ENCODE measurements at places on chromosomes 4 and X.
A peak's percentile ranks its signal among the peaks of the same experiment; 100 is the strongest.

GRCh38 chrX:137550665-137551261 lies 15.2 kb upstream of the ZIC3 start:
- DNase-seq = no peak

DNA sequence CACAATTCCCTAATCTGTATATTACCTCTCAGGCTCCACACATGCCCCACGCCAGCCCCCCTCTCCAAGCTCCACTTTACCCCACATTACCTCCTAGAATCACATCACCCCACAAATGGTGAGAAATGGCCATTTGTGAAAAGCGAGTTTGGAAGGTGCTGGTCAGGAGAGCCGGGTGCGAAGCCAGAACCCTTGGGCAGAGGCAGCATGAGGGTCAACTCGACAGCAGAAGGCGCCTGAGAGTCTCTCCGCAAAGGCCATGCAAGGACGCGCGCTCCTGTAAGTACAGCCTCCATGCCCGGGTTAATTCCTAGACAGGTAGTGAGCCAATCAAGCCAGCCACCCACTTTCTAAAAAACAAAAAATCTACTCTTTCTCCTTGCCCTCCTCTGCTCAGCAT lies 42.4 kb downstream of the RHOXF2 start:
- no peak for DNase-seq

DNA sequence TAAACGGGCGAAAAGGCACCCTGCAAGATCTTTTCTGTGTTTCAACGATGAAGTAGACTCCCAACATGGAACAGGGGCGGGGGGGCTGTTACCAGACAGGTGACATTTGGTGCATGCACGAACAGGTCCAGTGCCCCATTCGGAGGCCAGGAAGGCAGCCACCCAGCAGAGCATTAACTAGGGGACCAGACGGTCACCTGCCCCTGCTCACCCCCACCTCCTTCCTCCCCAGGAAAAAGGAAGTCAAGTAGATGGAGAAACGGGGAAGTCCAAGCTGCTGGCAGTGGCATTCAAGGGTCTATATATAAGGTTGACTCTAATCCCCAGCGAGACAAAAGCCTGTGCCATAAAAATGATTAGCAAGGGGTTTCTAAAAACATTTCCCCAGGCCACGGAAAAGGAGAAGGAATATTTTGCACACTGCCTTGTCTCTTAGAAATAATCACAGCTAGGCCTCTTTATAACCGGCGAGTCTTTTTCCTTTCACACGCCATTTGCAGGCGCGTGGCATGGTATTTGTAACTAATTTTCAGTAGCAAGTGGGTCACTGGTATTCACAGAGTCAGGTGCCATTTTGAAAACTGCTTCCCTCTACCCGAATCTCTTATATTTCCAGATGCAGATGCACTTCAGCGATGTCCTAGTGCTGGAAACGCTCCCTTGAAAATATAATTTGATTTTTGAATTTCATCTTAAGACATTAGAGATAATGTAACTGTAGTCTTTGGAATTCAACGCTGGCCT lies 1.2 kb upstream of the TMSB4X start:
- DNase-seq = peak; percentile 56

- DNase-seq = no peak
Observed at GRCh38 chrX:40622479-40623138, 619 bp upstream of the MPC1L start.

- DNase-seq = peak; percentile 44
Observed at GRCh38 chr4:138919094-138919936, 96.3 kb upstream of the NOCT start.

DNA sequence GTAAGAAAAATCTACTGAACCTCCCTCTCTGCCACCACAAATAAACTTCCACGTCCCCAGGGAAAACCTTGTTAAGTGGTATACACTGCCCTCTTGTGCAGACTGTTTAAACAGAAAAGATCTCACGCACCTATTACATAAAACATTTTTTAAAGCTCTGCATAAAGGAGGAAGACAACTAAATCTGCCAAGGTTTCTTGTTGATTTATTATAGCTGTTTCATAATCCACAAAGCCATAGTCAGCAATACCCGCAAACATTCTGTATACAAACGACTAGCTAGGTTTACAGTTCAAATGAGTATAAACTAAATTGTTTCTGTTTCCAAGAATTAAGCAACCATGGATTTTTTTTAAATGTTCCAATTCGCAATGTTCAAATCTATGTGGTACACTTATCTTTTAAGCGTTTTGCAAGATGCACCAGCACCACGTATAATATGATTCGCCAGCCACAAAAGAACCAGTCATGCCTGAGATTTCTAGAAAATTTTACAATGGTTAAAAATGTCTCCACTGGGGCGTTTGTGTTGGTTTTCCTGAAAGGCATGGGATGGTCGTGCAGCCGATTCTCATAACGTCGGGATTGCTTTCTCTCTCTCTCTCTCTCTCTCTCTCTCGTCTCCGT lies 164.6 kb downstream of the PRKX start:
- no peak for DNase-seq

DNA sequence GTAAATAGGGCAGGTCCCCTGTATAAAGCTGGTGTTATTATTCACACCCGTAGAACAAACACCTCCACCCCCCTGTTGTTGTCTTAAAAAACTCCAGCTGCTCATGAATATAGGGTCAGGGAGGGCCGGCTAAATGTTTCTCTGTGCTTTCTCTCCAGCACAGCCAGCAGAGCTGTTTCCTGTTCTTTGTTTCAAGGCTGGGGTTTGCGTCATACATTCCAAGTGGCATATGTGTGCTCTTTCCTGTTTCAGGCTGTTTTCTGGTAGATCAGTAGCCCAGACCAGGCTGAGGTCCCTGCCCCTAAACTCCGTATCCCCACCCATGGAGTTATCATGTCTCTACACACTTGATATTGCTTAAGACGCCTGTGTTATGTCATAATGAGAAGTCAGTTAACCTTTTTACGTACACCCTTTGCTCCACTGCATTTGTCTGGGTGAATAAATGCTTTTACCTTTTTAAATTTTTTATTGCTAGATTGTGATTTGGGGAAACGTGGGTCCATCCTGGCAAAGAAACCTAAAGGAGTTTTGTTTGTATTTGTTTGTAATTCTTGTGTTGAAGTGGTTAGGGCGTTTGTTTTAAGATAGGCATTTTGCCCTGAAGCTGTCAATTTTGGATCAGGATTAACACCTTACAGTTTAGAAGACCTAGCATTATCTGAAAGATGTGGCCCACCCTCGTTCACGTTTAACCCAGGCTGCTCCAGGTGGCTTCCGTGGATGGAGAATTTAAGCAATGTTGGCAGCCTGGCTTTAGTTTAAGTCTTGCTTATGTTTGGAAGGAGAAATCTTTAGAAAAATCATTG lies 3.3 kb downstream of the KLF3 start:
- no peak for DNase-seq

GRCh38 chr4:159150821-159151390 lies 48.0 kb downstream of the RAPGEF2 start:
- no peak for DNase-seq

DNA sequence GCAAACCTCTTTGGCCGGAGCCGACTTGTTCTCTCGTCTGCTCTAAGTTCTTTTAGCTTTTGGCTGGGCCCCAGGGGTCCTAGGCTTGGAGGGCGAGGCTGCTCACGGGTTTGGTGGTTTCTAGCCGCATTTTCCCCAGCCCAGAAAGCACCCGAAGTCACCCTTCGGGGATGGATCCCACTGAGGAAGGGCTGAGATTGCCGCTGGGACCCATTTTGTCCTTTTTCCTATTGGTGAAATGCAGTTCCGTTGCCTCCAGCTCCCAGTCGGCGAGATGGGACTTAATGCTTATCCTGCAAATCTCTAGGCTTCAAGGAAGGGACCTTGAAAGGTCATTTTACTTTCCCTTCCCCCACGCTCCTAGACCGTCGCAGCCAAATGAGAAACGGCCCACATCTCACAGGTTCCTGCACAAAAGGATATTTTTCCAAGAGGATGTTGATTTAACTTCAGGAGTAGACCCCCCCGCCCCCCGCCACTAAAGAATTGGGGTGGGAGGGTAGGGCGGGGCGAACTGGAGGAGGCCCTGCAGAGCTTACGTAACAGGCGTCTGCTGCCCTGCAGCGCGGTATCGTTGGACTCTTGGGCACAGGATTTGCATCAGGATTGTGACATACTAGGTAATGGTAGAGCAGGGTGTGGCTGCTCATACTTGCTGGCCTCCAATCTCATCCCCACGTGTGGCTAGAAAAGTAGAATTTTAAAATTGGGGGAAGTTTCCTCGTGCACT lies 564 bp downstream of the PGK1 start:
- DNase-seq = peak; percentile 24

DNA sequence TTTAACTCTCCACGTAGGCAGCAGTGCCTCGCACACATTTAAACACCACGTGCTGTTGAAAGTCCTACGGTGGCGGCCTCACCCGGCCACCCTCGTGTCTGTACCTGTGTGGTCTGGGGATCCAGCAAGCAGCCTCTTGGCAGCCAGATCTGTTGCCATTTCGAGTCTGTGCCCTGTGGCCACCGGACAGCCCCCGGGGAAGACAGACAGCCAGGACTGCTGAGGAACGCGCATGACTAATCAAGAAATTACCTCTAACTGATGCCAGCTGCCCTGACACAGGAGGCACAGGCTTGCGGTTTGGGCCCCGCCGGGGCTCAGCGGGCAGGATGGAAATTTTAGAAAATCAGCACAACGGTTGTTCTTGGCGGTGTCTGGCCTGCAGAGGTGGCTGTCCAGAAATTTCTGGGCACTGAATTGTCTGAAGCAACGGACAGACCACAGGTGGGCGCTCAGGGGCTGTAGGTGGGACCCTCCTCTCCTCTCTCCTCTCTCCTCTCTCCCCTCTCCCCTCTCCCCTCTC lies 15.6 kb upstream of the ASMTL start:
- DNase-seq = peak; percentile 56

DNA sequence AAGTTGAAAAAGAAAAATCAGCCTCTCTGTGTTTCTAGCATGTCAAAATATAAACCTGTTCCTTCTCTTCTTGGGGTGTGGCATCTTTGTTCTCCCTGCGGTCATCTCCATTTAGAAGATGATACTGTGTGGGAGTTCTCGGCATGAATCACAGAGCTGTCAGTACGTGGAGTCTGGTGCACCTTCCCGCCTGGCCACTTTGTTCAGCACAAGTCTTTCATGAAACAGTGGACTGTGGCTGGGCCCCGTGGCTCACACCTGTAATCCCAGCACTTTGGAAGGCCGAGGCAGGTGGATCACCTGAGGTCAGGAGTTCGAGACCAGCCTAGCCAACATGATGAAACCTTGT lies 166.5 kb downstream of the MAML3 start:
- DNase-seq = no peak

GRCh38 chr4:25310066-25310802 lies 2.3 kb upstream of the ZCCHC4 start:
- no peak for DNase-seq

GRCh38 chrX:155231163-155231562 lies 14.9 kb downstream of the VBP1 start:
- DNase-seq = no peak

DNA sequence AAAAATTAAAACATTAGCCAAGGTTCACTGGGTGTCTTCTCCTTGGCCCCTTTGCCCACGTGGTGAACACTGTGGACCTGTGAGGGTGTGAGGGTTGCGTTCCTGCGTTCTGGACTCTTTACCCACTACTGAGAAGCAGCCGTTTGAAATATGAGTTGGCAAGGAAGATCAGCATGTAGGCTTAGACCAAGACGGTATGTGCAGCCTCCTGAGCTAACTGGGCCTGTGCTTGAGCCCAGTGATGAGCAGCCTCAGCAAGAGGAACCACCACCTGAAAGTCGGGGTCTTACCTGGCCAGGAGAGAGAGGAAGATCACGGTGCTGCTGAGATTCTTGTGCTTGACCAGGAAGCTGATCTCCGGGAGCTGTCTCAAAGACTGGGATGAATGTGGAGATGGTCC lies 19.5 kb downstream of the RGS12 start:
- peak; percentile 5 for DNase-seq

DNA sequence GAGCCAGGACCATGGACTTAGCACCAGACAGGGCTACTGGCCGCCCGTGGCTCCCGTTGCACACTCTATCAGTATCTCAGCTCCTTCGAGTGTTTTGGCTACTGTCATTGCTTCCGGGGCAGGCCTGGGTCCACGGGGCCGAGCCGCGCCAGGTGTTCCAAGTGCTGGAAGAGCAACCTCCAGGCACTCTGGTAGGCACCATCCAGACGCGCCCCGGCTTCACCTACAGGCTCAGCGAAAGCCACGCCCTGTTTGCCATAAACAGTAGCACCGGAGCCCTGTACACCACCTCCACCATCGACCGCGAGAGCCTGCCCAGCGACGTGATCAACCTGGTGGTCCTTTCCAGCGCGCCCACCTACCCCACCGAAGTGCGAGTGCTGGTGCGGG lies 1.6 kb downstream of the FAT4 start:
- DNase-seq = no peak

DNA sequence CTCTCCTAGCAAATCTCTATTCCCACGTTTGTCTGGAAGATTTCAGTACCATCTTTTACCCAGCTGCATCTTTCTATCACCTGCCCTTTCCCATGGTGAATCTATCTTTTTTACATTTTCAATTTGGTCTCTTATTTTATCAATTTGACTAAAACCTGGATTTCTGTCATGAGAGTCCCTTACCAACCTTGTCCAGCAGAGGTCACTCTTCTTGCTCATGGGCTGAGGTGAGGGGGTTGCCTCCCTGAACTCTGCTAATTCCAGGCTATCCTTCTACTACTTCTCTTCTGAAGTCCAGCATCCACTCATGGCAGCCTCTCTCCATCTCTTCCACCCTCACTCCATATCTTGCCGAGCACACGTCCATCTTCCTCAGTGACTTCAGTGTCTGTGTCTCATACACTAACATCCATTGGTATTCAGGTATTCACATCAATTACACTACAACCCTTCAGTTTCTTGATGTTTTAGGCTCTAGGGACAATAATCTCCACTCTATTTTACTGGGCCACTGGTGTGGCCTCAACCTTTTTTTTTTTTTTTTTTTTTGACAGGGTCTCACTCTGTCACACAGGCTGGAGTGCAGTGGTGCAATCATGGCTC lies 17.8 kb upstream of the ZNF827 start:
- DNase-seq = peak; percentile 45

DNA sequence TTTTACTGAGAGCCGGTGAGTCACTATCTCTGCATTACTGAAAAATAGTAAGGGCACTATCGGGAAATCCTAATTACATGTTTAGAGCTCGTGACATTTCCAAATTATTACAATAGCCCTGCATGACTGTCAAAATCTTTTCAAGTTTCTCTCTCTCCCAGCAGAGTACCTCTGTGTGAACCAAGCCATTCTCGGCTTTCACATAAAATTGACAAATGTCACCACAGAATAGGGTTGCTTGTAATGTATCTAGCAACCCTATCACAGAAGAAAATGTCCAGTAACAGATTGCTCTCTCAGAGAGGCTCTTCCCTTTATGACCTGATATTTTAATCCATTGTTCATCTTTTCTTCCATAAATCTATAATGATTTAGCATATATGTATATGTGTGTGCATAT lies 144.8 kb upstream of the GNPDA2 start:
- no peak for DNase-seq
